Activated CD4-positive, alpha-beta T cell treated with anti-CD3 and anti-CD28 coated beads, Interleukin-2, Interleukin-4, amounts not matched to agents 100 ng/mL and 50 ng/mL, durations not matched to agents 16 hours and 8 hours (primary cell): ENCODE measurements at places on chromosomes 7 and 10.

DNA sequence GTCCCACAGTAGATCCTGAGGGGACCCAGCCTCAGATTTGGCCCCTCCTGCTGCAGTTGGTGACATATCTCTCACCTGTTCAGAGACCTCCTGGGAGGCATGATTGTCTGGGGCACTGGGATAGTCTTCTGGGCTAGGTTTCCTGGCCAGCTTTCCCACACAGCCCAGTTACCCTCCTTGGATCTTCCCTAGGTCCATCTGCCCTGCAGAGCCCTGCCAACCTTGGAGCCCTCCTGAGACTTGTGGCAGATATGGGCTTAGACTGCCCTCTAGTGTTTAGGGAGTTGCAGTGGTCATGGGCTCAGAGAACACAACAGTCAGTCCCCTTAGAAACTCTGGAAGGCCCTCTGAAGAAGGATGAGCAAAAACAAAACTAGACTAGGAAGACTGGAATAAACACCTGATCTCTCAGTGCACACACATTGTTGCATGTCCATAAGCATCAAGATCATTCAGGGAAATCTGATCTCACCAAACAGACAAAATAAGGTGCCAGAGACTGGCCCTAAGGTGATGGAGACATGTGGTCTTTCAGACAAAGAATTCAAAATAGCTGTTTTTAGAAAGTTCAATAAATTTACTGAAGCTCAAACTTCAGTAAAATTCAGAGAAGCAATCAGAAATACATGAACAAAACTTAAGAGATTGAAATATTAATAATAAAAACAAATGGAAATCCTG, 324.6 kb downstream of the ATRNL1 start:
- peak; percentile 39 for DNase-seq

DNA sequence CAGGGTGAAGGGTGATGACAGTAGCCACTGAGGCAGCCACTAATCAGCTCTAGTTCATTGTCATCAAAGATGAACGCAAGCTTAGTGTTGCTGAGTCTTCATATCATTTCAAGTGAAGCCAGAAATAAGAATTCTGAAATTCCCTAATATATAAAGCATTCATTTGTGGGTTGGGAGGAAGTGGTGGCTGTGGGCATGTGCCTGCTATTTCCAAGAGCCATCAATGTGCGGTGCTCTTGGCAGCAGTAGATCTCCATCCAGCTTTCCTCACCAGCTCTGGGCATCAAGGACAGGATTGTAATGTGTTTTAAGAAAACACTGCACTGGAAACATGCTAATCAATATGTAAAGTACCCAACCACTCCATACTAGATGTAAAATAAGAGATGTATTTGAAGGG, 202.5 kb upstream of the AHR start:
- DNase-seq: no peak

DNA sequence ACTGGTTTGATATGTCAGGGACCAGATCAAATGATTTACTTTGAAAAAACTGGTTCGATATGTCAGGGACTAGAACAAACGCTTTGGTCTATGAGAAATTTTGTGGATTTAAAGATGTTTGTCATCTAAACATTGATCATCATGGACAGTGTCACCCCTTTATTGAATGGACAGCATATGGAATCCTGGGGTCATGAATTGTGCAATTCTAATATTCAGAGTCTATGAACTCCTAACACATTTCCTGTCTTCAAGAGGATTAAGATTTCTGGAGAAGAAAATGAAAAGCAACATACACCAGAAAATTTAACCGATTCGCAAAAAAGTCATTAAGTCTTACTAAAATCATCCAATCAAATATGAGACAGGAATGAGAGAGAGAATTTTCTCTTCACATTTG, 106.4 kb upstream of the FAM133B start:
- DNase-seq: no peak

DNA sequence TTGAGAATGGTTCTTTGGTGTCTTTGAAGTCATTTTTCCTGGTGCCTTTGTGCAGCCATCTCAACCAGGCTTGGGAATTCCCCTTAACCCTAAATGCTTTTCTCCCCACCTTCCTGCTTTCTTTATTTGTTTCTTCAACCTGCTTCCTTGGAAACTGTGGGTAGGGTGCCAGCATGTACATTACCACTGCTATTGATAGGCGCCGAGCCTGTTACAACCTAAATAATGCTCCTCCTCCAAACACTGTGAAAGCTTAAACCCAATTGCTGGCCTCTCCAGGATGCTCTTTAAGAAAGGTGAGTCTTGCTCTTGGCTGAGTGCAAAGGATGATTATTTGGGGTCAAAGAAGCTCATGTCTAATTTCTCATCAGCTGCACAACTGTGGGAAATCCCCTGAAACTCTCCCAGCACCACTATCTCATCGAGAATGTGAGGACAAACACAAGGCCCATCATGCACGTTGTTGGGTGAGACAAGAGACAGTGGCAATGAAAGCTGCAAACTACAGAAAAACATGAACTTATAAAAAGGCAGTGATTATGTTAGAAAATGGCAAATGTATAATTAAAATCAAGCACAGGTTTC, 285.5 kb upstream of the IGFBP3 start:
- DNase-seq: no peak

GRCh38 chr7:139230023-139230422, 1.0 kb upstream of the UBN2 start:
- no peak for DNase-seq

- DNase-seq: no peak
These were observed 631 bp downstream of the POR start for GRCh38 chr7:75915416-75916156.

- DNase-seq: no peak
These were observed 58.9 kb upstream of the STRIP2 start for GRCh38 chr7:129375141-129375938.

DNA sequence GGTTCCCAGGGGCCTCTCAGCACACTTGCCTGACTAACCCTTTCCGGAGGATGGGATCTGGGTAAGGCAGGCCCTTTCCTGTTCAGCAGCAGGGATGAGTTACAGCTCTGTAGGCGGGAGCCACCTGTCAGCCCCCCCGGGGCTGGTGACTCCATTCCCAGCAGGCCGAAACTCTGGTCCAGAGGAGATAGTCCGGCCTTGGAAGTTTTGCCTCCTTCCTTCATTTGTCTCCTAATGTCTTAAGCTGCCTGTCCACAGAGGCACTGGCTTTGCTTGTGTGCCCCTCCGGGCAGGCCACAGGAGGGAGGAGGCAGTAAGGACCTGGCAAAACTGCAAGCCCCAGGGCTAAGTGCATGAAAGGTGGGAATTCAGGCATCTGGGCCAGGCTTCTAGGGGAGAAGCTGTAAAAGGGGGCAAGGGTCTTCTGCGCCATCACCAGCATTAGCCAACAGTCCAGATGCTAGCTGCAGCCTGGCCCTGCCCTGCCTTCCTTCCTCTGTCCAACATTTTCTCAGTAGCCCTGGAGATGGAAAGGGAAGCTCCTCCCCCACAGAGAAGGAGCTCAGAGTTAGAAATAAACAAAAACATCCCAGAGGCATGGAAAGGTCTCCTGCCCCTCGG, 1.2 kb downstream of the ADIRF start:
- no peak for DNase-seq

GRCh38 chr10:98467506-98468318, 21.0 kb upstream of the HPS1 start:
- DNase-seq: peak; percentile 75

DNA sequence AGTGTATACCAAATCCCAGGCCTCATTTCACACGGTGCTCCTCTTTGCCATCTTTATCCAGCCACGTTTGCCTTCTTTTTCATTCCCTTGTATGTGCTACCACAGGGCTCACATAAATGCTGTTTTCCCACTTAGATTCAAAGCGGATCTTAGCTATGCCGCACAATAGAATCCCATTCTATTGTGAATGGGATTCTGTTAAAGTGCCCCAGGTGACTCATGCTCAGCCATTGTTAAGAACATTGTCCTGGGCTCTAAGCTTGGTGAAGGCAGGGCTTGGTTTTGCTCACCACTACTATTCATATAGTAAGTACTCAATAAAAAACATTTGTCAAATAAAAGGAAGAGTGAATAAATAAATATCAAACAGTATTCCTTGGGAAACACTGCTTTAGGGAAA, 72.3 kb upstream of the PHYHIPL start:
- no peak for DNase-seq

- DNase-seq: no peak
These were observed 62.4 kb downstream of the THNSL1 start for GRCh38 chr10:25078658-25079431.

GRCh38 chr7:75892634-75893272, 13.9 kb downstream of the RHBDD2 start:
- no peak for DNase-seq

GRCh38 chr7:87046456-87046855, 13.0 kb downstream of the ELAPOR2 start:
- no peak for DNase-seq

DNA sequence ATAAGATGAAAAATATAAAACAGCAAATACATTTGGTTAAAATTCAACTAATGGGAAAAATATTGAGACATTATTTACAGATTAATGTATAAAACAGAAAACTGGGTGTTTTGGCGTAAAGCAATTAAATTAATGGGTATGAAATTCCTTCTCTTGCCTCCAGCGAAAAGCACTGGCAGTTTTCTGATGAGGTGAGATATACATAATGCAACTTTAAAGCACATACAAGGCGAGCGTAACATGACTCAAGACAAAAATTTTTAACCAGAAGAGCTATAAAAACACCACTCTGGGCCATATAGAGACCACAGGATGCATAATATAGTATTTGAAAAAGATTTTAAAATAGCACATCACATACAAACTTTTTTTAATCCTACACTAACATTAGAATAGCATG, 120.6 kb downstream of the ODAD2 start:
- no peak for DNase-seq

DNA sequence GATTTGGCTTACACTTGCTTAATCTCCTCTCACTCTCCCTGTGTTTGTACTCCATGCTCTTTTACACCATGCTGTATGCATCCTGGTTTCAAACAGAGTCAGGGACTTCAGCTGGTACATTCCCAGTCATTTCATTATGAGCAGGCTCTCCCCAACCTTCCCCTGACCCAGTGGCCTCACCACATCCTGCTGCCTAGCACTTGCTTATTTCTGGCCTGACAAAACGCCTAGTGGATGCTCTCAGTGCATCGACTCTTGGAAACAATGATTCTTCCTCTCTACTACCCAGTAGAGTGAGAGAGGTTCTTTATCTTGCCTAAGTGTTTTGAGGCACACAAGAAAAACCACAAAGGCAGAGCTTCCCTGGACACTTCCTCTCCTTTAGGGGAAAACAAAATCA, 63.4 kb downstream of the CAV1 start:
- peak; percentile 64 for DNase-seq

DNA sequence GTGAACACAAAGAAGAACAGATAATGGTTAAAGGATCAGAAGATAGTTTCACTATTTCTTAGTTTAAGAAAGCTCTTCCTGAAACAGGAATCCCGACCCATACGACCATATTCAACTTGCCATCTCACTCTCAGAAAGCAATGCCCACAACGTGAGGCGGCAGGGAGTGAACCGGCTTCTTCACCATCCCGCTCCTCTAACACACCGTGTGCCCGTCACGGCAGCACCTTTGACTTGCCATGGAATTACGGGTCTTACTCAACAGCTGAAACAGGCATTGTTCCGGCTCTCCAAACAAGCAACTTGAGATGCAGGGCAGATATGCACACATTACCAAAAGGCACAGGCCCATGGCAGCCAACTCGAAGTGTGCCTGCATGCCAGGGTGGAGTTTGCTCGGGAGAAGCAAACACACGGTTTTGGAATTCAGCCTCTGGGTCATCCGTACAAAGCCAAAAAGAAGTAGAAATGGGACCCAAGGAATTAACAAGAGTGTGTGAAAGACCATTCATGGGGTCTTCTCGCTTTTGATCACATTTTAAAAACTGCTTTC, 293.6 kb downstream of the DNAJB6 start:
- no peak for DNase-seq

- peak; percentile 2 for DNase-seq
These were observed 8.9 kb downstream of the HIP1 start for GRCh38 chr7:75729851-75730274.

- no peak for DNase-seq
These were observed 825 bp downstream of the MRPL32 start for GRCh38 chr7:42932811-42933591.

- no peak for DNase-seq
These were observed 3.3 kb upstream of the TBXAS1 start for GRCh38 chr7:139825666-139826290.

DNA sequence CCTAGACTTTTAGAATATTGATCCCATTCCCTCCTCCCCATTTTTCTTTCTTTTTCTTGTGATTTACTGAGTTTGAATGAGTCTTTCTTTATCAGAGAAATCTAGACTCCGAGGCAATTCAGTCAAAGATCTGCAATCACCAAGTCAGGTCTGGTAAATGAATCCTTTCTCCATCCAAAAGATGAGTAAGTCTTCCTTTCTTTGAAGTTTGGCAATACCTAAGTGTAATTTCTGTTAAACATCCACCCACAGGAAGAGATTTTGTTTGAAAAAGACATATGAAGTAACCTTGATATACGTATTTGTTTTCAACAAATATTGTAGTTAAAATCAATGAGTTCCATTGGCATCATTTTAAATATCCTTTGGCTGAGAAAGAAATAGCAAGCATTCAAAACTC, 58.3 kb downstream of the SLC39A12 start:
- DNase-seq: no peak

GRCh38 chr10:91679296-91679695, 46.4 kb upstream of the PPP1R3C start:
- DNase-seq: no peak

- peak; percentile 43 for DNase-seq
These were observed 23.1 kb upstream of the MACC1 start for GRCh38 chr7:20240080-20240926.

DNA sequence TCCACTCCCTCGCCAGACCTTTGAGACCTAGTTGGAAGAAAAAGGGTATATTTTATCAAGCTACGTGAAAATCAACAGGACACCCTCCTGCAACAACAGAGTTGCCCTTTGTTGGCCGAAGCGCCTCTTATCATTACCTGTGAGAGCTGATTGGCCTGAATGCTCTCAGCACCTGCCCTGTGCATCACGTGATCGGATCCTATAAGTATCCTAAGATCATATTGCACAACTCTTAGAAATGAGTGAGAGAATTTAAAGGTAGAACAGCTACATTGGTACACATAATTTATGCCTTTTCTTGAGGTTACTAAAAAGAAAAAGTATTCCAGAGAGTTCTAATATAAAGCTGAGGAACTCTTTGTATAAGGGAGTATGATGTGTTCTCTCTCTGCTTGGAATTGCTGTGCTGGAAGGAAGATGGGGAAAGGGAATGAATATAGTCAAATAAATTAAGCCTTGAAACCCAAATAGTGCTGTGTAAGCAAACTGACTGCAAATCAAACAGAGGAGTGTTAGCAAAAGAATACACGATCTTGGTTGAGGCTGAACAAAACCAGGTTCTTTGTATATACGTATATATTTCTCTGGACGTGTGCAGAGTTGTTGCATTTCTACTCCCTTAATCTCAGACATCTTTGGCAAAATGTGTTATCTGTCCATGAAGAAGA, 69.3 kb downstream of the LRRC4 start:
- DNase-seq: no peak

GRCh38 chr10:30861221-30861620, 170.4 kb downstream of the ZNF438 start:
- DNase-seq: no peak

- DNase-seq: no peak
These were observed 432.1 kb downstream of the GLRX3 start for GRCh38 chr10:130568246-130568645.
